ENCODE measurements at places on chromosomes 5 and 9.

- DNase-seq, result no peak
These were observed 581.9 kb upstream of the BRINP1 start for GRCh38 chr9:119951090-119951489.

GRCh38 chr5:69493396-69494133 is 975 bp downstream of the OCLN start:
- DNase-seq, result peak; percentile 51

DNA sequence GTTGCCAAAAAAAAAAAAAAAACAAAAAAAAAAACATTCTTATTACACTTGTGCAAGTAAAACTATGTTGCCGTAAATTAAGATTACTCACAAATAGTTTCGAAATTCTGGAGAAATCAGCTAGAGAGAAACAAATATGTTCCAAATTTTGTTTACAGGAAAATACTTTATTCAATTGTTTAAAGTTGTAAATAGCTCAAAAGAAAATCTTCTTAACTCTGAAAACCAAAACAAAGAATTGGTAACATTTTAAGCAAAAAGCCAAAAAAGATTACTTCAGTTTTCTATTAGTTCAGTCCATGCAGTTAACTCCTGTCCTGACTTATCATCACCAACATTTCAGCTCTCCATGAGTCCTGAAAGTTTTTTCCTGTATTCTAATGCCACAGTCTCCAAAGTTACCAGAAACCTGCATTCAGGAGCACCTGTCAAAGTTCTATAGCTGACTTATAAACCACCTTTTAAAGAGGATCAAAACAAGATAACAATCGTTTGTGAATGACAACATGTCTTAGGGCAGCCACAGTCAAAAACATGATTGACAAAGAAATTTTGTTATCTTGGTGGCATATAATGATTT is 194.1 kb downstream of the RANBP17 start:
- DNase-seq, result no peak

GRCh38 chr5:126236994-126237393 is 186.2 kb upstream of the GRAMD2B start:
- no peak for DNase-seq

GRCh38 chr9:120481846-120482245 is 98.1 kb downstream of the CDK5RAP2 start:
- DNase-seq, result peak; percentile 90

GRCh38 chr5:140295414-140295813 is 7.5 kb downstream of the PFDN1 start:
- peak; percentile 72 for DNase-seq

DNA sequence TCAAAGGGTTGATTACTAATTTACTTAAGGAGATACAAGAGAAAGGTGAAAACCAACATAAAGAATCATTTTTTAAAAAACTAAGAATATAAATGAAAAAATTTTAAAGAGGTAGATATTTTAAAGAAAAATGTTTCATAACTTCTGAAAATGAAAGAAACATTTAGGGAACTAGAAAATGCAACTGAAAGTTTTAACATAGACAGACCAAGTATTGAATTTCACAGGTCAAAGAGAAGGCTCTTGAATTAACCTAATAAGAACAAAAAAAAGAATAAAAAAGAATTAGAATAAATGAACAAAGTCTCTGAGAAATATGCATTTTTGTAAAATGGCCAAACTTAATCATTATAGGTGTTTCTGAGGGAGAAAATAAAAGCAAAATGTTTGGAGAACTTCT is 16.1 kb upstream of the FAM174A start:
- no peak for DNase-seq

- DNase-seq, result no peak
These were observed 40.2 kb downstream of the NFIB start for GRCh38 chr9:14273696-14274121.

GRCh38 chr9:129666575-129666974 is 1.1 kb downstream of the PRRX2 start:
- DNase-seq, result no peak

GRCh38 chr9:91163444-91163772 is 198.3 kb downstream of the AUH start:
- no peak for DNase-seq

- DNase-seq, result no peak
These were observed 75.2 kb downstream of the TMC1 start for GRCh38 chr9:72596451-72597180.

DNA sequence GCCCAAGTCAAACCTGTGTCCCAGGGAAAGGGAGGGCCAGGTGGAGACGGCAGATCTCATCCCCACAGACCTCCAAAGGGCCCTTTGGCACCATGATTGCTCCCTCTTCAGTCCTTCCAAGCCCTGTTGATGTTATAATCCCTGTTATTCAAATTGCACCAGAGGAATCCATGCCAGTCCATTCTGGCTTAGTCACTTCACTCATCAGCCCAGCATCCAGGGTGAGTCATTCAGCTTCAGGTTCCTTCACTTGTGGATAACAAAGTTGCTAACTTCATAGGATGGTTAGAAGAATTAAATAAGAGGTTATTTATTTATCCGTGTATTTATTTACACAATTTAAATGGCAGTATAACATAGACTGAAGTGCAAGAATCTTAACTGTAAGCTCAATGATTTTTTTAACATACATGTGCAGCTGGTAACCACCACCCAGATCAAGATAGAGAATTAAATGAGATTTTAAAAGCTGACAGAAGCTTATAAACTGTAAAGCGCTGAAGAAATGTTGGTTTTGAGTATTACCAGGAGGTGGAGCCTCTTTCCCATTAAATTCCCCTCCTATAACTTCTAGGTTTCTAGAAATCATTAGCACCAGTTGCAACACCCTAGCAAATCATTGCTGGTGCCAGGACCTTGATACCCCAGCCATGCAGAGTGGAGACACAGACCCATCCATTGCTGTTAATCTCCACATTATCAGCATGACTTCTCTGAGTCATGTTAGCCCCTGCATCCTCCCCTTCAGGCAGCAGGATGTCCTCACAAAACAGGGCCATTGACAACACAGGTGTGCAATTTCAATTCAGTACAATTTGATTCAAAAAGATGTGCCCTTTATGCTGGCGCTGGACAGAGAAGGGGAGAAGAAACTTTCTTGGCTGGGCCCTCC is 77.4 kb downstream of the SEC61B start:
- DNase-seq, result peak; percentile 66

GRCh38 chr5:89534331-89534730 is 651.3 kb upstream of the MEF2C start:
- DNase-seq, result no peak

DNA sequence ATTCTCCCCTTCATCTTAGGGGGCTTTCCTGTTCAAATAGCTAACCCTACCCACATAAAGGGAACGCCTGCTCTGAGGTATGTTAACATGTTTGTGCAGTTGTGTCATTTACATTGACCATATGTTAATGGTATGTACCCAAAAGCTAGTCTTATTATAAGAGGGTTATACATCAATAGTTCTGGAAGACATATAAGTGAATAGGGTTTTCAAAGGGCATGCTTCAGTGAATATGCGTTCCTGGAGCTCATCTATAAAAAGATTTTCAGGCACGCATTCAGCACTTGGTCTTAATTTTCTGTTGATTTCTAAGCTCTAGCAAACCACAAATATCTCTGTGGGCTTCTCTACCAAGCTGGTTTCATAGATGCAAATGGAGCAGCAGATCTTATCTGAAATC is 766.1 kb downstream of the IRX1 start:
- no peak for DNase-seq

DNA sequence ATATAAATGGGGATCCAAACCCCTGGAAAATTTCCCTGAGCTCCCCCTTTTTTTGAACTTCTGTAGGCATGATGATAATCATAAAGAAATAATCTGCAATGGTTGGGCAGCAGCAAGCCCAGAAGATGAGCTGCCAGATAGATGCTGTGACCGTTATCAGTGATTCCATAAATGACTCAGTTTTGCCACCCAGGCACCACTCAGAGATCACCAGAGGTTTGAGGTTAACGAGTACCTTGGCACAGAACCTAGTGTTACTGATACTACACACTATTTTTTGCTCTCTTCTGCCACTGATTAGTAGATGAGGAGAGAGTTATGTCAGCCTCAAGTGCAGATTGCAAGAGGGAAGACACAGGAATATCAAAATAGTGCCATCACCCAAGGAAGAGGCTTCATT is 199.3 kb upstream of the PTGER4 start:
- DNase-seq, result no peak

DNA sequence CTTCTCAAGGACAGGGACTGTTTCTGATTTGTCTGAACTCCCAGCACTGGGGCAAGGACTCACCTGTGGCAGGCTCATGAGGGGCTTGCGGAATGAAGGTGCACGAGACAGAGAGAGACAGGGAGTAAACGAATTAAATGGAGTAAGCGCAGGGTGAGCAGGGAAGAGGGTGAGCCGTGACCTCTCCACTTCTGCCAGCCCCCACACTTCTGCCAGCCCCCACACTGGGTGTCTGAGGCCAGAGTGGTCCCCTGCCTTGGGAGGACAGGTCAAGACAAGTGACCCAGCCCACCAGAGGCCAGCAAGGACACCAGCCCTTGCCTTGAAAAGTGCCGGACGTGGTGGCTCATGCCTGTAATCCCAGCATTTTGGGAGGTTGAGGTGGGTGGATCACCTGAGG is 37.2 kb downstream of the DAB2IP start:
- DNase-seq, result no peak

DNA sequence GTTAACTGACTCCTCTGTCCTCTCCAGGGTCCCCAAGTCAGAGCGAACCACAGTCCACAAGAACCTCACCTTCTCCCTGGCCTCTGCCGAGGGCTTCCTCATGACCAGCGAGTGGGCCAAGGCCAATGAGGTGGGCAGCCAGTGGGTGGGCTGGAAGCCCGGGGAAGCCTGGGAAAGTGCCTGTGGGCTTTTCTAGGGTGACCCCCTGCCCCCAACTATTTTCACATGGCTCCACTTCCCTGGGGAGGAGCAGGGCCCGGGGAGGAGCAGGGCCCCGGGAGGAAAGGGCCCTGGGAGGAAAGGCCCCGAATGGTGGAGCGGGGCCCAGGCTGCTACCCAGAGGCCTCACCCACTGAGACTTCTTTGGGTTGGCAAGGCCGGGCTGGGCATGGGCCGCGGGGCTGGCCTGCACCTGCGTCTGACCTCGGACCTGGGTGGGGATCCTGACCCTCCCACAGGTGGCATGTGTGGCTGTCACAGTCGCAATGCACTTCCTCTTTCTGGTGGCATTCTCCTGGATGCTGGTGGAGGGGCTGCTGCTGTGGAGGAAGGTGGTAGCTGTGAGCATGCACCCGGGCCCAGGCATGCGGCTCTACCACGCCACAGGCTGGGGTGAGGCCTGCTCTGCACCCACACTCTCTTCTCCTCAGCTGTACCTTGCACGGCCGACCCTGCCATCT is 17.9 kb downstream of the ADGRD2 start:
- DNase-seq, result no peak

DNA sequence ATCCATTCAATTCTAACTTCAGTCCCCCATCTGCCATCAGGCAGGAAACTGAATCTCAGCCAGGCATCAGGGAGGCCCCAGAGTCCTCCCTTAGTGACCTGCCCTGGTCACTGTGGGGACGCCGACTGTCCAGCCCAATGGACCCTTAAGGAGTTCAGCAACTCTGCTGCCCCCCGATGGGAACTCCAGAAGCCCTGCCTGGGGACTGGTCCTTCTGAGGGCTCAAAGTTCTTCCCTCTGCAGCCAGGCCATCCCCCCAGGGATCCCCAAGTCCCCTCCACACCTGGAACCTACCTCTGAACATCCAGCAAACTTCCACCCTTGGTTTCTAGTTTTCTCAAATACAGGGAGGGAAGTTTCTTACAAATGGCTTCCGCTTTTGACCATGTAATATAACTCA is 76.8 kb downstream of the UBE2QL1 start:
- no peak for DNase-seq

GRCh38 chr9:130196643-130197042 is 24.4 kb downstream of the NCS1 start:
- no peak for DNase-seq

GRCh38 chr5:150254774-150255173 is 34.8 kb downstream of the CAMK2A start:
- no peak for DNase-seq

DNA sequence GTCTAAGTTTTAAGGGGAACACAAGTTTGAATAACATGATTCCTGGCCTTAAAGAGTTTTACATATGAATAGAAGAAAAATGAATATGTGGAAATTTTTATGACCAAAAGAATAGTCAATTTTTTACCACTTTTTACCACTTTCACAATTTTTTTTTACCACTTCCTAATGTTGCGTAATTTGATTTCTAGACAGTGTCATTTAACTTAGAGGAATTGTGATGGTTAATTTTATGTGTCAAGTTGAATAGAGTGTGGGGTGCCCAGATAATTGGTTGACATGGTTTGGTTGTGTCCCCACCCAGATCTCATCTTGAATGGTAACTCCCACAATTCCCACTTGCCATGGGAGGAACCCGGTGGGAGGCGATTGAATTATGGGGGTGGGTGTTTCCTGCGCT is 416.6 kb downstream of the KIF4B start:
- no peak for DNase-seq

DNA sequence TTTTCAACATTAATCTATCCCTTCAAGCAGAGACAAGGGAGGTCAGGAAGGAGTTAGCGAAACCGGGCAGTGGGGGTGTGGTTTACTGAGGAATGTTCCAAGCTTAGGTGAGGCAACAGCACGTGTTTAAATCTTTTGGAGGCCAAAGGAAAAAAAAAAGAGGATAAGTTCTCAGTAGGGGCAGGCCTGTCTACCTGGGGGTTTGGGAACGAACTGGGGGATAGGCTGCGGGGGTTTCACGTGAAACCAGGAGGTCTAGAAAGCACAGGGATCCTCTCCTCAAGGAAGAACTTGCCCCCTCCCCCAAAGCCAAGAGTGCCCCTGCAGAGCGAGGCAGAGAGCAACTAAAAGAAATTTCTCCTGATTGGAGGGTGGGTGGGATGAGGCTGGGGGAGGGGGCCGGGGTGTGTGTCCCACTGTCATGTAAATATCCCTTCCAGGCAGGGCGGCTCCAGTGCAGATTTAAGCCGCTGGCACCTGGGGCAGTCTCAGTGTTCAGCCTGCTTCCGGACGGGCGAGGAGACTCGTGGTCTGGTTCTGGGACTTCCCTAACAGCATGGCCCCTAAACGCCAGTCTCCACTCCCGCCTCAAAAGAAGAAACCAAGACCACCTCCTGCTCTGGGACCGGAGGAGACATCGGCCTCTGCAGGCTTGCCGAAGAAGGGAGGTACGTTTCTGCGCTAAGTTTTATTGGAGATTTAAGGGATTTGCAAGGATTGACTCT is 5.5 kb upstream of the SET start:
- DNase-seq, result peak; percentile 72

DNA sequence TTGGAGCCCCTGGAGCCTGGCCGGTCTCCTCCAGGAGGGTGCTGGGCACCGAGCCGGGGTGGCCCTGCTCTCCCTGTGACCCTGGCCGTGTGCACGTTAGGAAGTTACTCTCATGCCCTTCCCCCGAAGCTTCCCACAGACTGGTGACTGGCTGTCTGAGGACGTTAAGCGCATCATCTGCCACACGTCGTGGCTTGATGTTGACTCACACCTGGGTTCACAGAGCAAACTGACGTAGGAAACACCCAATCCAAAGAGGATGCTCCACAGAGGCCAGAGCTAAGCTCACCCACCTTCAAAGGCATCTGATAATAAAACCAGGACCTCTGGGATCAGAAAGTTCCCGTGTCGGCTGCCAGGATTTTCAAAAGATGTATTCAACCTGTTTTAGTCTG is 152.9 kb upstream of the PHYKPL start:
- peak; percentile 96 for DNase-seq

GRCh38 chr9:131237931-131238401 is 38.3 kb downstream of the FAM78A start:
- DNase-seq, result peak; percentile 80

- peak; percentile 48 for DNase-seq
These were observed 490 bp downstream of the PCBD2 start for GRCh38 chr5:134905246-134905996.

GRCh38 chr9:19171271-19171670 is 44.0 kb upstream of the PLIN2 start:
- no peak for DNase-seq

All from inflammatory macrophage (primary cell).